ENCODE measurements at places on chromosomes 4 and X.

- DNase-seq = no peak
Observed at GRCh38 chr4:112402098-112402497, 104.9 kb downstream of the ALPK1 start.

DNA sequence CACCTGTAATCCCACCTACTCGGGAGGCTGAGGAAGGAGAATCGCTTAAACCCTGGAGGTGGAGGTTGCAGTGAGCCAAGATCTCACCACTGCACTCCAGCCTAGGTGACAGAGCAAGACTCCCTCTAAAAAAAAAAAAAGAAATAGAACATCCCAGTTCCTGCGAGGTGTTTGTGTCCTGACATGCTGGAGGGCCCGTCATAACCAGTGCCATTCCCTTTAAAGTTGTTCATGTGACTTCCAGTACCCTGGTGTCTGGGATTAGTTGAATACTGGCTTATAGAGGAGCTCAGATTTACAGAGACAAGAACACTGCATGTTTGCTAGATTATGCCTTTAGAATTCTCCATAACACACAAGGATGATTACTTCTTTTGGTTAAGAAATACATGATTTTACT lies 37.6 kb upstream of the TADA2B start:
- DNase-seq = no peak

- DNase-seq = no peak
Observed at GRCh38 chr4:124183231-124183630, 529.3 kb downstream of the ANKRD50 start.

- peak; percentile 85 for DNase-seq
Observed at GRCh38 chr4:15004739-15005301, 2.5 kb downstream of the CPEB2 start.

GRCh38 chr4:137345597-137345996 lies 186.7 kb downstream of the PCDH18 start:
- DNase-seq = no peak

DNA sequence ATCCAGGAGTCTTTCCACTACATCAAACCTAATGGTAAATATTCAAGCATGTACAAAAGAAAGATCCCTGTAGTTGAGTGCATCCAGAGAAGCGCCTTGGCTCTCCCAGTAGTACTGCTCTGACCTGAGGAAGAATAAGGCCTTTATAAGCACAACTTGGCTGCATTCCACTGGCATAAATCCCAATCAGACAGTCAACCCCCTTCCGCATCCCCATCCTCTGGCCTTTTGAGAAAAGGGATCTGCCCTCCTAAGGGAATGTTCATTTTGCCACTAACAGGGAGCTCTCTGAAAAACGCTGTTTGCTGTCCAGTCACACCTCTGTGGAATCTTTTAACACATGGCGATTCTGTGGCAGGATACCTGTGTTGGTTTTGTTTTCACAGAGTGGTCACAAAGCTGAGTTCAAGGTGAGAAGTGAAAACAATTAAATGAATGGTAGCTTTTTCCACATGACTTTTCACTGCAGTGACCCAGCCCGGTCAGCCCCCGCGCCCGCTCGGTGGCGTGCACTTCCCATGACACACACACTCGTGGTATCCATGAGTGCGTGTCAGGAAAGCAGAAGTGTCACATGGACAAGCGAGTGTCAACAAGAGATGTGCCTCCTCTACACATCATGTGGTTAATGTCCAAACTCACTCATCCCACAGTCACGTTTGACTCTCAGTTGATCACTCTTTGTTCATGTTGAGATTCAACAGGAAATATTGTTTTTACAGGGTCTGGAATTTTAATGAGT lies 112.2 kb upstream of the ENPP6 start:
- no peak for DNase-seq

- no peak for DNase-seq
Observed at GRCh38 chrX:13005661-13006473, 31.0 kb downstream of the TMSB4X start.

GRCh38 chr4:89797117-89797516 lies 39.8 kb downstream of the SNCA start:
- no peak for DNase-seq

DNA sequence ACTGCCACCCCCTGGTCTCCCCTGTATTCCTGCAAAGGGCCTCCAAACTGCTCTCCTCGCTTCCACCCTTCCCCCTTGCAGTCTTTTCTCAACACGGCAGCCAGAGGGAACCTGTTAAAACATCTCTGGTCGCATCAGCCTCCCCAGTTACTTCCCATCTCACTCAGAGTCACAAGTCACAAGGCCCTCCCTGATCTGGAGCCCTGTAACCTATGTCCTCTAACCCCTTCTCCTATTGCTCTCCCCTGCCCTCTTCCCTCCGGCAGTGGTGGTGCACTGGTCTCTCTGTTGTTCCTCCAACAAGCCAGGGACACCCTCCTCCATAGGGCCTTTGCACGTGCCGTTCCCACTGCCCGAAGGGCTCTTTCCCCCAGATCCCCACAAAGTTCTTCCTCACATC lies 73.2 kb downstream of the SH3KBP1 start:
- DNase-seq = no peak

DNA sequence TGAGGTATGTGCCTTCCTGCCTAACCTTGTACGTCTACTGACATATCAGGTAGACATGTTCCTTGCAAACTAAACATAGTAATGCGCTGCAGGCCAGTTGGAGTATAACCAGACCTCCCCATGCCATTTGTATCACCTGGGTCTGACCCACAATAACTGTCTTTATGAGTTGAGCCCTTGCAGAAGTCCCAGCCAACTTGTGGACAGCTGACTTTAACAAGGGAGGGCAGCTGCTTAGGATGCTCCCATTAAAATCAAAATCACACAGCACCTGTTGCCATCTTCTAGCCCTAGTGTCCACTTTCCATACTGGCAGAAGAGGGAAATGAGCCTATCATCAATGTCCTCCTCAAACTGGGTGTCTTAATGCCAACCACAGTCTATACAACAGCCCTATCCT lies 41.6 kb downstream of the KANTR start:
- no peak for DNase-seq

- DNase-seq = no peak
Observed at GRCh38 chr4:138392751-138393308, 150.7 kb upstream of the SLC7A11 start.

- no peak for DNase-seq
Observed at GRCh38 chr4:93467484-93468155, 360.9 kb upstream of the ATOH1 start.

GRCh38 chr4:20323991-20324390 lies 72.3 kb downstream of the SLIT2 start:
- DNase-seq = no peak

- no peak for DNase-seq
Observed at GRCh38 chrX:39705290-39705689, 392.5 kb downstream of the BCOR start.

DNA sequence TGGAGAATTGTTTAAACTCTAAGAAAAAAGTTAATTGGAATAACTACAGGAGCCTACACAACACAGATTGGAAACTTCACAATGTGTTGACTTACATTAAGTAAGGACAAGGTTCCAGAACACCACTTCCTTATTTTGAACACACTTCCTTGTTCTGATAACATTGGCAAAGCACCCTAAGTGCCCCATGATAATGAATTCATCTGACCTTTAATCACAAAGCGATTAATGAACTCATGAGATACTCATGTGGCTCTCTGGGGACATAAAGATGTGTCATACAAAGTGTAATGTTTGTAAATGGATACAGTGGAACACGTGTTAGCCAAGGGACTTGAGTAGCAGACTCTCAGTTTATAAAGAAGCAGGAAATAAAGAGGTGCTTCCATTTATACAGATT lies 69.0 kb upstream of the ATOH1 start:
- DNase-seq = no peak

DNA sequence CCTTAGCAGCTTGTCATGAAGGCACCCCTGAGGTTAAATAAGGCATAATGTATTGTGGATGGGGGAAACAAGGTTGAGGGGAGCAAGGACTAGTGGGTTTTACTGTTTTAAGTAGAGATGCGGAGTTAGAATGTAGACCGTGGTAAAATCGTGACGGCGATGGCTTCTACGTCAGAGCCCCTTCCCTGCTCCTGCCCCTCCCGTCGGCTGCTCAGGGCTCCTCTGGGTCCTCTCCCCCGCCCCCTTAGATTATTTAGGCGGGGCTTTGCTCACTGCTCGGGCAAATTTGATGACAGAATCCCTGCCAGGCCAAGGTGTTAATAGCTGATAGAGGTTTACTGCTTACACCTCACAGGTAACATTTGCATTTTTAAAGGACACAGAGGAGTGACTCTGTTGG lies 2.3 kb downstream of the FRMPD3 start:
- DNase-seq = no peak

DNA sequence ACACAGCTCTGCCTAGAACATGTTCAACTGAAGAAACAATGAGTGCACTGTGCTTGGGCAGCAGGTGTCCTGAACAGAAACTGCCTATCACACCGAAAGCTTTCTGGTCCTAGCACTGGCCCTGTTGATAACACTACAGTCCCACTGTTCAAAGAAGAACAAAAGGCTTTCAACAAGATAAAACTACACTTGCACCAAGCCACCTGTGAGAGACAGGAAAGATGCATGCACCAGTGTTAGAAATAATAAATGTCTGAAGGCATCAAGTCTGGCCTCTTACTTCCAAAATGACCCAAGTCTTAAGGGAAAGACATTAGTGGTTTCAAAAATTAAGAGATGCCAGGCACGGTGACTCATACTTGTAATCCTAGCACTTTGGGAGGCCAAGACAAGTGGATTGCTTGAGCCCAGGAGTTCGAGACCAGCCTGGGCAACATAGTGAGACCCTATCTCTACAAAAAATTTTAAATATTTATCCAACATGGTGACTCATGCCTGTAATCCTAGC lies 68.7 kb downstream of the APBB2 start:
- DNase-seq = no peak

GRCh38 chr4:51840781-51841180 lies 2.2 kb upstream of the DCUN1D4 start:
- no peak for DNase-seq

DNA sequence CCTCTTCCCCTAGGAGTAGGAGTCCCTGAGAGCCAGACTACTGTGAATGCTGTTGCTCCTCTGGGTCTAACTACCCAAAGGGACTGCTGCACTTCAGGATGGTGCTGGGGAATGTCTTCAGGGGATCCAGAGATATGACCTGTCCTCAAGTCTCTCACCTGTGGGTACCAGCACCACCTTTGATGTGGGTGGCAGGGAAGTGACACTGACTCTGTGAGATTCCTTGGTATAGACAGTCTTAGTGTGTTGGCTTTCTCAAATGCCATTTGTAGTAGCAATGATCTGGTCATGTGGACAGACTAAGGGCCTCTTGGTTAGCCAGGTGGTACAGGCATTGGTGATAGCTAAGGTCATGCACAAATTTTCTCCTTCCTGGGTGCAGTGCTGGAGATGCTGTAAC lies 108.9 kb upstream of the ADAMTS3 start:
- no peak for DNase-seq

DNA sequence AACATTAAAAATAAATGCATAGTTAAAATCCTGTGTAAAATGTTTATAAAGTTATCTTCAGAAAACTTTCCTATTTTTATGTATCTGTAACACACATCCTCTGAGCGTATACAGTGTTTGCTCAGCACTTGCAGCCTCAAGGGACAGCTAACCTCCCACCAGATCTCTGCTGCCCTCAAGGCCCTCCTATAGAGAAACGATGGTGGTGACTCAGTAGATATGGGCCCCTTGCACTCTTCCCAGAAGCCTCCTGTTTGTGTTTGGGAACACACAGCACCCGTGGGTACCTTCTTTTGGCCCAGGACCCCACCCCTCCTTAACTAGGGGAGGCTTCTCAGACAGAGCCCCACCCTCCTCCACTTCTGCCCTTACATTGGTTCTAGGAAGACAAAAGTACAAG lies 26.7 kb downstream of the PJA1 start:
- no peak for DNase-seq

DNA sequence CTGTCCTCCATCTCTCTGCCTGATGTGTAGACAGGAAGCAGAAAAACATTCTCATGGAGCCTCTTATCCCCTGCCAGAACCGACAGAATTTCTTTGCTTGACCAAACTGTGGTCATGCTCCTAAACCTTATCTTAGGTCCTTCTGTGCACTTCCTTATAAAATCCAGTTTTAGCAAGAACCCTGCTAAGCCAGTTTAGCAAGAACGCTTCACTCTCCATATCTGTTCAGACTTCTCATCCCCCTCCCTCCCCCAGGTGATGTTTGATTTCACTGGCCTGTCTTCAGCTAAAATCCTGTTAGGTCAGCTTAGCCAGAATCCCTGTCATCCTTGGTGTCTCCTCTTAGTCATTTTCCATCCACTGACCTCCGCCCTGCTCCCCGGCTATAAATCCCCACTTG lies 1130.9 kb upstream of the PRKX start:
- peak; percentile 45 for DNase-seq

- no peak for DNase-seq
Observed at GRCh38 chr4:41556526-41556925, 18.6 kb downstream of the LIMCH1 start.

- no peak for DNase-seq
Observed at GRCh38 chr4:31349907-31350306, 629.7 kb downstream of the PCDH7 start.

GRCh38 chr4:121792966-121793365 lies 8.2 kb upstream of the EXOSC9 start:
- no peak for DNase-seq

- DNase-seq = no peak
Observed at GRCh38 chrX:23434356-23434884, 99.8 kb downstream of the PTCHD1 start.

DNA sequence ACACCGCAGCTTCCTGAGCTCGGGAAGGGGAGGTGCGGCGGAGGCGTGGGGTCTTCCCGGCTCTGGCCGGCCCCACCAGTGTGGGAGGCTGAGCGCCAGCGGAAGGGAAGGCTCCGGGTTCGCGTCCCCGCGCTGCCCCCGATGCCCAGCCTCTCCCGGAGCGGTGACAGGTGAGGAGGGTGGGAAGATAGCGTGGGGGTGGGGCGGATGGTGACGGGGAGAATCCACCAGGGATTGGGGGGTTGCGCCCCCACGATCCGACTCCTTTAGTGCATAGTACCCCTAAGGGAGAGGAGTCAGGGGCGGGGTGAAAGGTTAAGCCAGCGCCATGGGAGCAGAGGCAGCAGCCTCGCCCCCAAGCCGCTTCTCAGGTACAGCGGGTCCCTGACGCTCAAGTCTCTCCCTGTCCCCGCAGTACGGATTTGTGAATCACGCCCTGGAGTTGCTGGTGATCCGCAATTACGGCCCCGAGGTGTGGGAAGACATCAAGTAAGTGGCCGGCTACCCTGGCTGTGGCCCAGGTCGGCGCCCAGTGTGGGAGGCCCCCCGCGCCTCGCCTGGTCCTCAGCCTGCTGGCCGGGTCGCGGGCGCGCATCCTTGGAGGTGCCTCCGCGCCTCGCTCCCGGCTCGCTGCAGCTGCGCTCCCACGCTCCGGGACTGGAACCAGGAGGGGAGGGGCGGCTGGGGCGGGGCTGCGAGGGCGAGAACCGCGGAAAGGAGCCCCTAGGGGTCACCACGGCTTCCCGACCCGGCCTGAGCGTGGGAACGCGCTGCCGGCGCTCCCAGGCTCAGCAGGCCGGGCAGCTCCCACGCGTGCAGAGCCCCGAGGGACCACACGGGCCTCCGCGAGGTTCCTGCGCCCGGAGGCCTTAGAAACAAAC lies 791 bp downstream of the GUCY1B1 start:
- no peak for DNase-seq

- DNase-seq = no peak
Observed at GRCh38 chr4:31104043-31104442, 383.9 kb downstream of the PCDH7 start.
